Stimulated activated CD8-positive, alpha-beta memory T cell treated with anti-CD3 and anti-CD28 coated beads, Interleukin-4, amount 100 ng/mL, for 1 hour (primary cell): ENCODE measurements at places on chromosomes 4 and X.

DNA sequence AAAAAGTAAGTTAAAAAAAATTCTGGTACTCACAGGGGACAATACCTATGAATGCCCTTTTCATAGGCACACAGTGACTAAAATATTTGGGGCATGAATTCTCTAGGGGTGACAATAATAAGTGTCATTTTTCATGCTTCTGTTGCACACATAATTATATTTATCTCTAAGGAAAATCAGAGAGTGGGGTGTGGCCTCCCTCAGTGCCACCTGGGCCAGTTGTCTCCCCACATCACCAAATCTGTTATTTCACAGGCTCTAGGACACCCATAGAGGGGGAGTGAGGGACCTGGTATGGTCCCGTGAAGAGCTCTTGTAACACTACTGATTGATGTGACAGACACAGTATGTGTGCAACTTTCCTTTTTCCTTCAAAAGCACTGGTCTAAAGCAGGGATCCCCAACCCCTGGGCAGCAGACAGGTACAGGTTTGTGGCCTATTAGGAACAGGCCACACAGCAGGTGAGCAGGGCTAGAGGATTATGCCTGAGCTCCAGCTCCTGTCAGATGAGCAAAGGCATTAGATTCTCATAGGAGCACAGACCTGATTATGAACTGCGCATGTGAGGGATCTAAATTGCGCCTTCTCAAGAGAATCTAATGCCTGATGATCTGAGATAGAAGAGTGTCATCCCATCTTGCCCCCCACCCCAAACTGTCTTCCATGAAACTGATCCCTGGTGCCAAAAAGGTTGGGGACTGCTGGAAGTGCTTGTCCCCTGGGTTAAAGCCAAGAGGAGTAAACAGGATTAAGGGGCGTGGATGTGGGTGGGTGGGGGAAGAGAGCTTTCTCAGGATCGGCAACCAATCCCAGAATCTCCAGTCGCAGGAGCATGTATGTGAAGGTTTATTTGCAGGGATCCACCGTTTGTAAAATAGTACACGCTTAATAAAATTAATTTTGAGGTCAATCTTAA is 856 bp downstream of the SLC9B1 start:
- no peak for DNase-seq

- DNase-seq, result no peak
Observed at GRCh38 chr4:55635741-55636655, at the start of gene NMU. Gene NMU (minus strand): TSS chr4:55636298. CDS start chr4:55636192, 106 bp downstream.

- peak; percentile 80 for DNase-seq
Observed at GRCh38 chrX:131704136-131704695, 160.3 kb downstream of the OR13H1 start.

- DNase-seq, result no peak
Observed at GRCh38 chr4:25104591-25104990, 55.7 kb downstream of the SEPSECS start.

- no peak for DNase-seq
Observed at GRCh38 chr4:165828928-165829327, 44.1 kb upstream of the TLL1 start.

DNA sequence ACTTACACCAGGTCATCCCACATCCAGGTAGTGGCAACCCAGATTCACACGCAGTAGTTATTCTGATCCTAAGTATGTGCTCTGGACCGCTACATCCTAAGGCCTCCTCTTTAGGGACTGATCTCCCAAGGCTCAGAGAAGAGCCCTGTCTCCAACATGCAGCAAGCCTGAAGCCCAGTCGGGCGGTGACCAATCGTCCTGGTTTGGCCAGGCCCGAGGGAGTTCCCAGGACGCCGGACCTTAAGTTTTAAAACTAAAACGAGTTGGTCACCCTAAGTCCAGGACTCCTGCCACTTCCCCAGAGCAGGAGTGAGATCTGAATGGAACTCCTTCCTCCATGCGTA is 385 bp downstream of the LYAR start:
- DNase-seq, result no peak

DNA sequence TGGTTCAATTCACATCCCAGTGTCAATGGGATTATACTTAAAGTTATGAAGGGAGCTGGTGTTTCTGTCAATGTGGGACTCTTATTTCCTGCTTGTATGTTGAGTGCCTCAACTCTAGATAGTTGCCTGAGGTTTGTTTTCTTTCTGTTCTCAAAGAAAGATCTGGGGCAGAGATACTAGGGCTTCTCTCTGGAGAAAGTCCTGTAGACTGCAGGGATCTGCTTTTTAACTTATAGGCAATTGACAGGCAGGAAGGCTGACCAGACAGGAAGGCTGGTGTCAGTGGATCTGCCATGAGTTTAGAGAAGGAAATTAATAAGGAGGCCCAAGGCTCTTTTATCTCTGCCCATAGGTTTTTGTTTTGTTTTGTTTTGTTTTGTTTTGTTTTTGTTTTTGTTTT is 64.0 kb upstream of the PRKX start:
- DNase-seq, result no peak

GRCh38 chr4:26163425-26164362 is 157.1 kb upstream of the RBPJ start:
- no peak for DNase-seq

DNA sequence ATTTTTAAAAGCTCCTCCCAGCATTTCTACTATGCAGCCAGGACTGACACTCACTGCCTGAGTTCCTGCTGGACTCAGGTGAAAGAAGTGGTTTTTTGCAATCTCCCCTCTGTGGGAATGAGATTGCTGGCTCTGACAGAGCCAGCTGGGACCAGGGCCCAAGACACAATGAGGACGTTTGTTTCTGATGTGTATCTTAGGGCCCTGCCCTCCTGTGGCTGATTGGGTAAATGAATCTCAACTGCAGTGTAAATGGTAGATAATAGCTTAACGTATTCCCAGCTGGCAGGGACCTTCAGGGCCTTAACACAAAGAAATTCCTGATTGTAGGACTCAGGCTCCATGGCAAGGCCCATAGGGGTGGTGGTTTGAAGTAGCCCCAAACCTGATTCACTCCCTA is 85.8 kb upstream of the PRPS1 start:
- DNase-seq, result no peak

GRCh38 chrX:153908219-153908860 is 3.9 kb downstream of the AVPR2 start:
- DNase-seq, result no peak

- DNase-seq, result no peak
Observed at GRCh38 chr4:104394406-104395167, 100.1 kb downstream of the CXXC4 start.

DNA sequence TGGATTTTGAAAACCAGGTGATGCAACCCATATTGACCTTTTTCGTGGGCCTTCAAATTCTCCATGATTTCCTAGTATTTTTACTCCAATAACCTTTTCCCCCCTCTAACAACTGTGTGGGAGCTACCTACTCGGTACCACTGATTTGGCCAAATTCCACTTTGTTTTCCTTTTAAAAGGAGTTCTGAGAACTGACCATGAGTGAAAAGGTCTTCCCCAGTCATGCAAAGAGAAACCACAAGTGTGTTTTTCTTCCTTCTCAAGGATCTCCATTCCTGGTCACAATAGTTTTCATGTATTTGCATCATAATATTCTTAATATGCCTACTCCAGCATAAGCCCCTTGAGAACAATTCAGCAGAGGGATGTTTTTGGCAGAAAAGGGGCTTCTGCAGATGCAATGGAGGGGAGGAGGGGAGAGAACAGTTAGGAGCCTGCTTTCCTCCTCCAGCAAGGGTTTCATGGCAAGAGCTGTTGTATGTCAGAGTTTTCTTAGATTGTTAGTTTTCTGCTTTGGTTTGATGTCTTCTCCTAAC is 195.3 kb upstream of the ANXA3 start:
- no peak for DNase-seq

DNA sequence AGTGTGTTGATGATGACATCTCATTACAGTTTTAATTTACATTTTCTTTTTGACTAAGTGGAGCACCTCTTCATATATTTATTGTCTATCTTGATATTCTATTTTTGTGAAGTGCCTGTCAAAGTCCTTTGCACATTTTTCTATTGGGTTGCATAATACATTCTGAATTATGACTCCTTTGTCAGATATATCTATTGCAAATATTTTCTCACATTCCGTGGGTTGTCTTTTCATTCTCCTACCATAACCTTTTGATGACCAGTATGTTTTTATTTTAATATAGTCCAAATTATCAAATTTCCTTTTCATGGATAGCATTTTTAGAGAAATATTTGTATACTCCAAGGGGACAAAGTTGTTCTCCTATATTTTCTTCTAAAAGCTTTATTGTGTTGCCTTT is 126.4 kb downstream of the PJA1 start:
- DNase-seq, result no peak

- no peak for DNase-seq
Observed at GRCh38 chrX:12411831-12412230, 273.6 kb downstream of the FRMPD4 start.

DNA sequence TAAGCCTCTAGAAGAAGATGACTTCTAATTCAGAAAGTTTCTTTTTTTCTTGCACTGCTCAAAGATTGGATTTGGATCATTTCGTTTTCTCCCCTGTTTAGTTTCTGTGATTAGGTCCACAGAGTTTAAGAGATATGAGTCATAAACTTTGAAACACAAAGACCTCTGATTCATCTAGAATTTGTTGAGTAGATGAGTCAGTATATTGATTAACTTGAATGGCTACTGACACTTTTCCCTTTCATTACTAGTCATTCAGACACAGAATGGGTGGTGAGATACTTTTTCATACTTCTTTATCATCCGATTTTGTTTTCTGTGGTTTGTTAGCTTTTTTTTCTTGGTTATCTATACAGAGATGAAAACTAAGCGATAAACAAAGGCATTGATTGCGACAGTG is 34.1 kb upstream of the AFF2 start:
- DNase-seq, result no peak

- DNase-seq, result no peak
Observed at GRCh38 chr4:10063544-10064300, 42.4 kb upstream of the SLC2A9 start.

GRCh38 chrX:3066555-3066954 is 25.3 kb downstream of the ARSF start:
- no peak for DNase-seq

DNA sequence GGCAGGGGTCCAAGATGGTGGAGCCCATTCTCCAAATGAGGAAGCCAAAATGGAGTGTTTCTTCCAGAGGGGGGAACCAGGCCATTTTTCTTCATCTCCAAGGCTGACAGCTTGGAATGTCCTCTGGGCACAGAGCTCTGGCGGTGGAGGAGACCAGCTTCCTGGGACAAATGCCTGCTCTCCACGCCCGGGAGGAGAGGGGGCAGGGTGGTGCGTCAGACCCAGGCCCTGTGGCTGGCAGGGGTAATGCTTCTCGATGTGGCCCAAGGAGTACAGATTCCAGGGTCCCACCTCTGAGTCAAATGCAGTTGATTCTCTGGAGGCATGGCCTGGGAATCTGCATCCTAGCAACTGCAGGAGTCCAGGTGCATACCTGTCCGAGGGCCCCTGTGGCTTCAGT is 44.6 kb upstream of the ADRA2C start:
- no peak for DNase-seq

GRCh38 chr4:151822331-151822730 is 61.5 kb upstream of the GATB start:
- DNase-seq, result no peak

- DNase-seq, result no peak
Observed at GRCh38 chrX:38172596-38172995, 48.1 kb downstream of the SRPX start.

DNA sequence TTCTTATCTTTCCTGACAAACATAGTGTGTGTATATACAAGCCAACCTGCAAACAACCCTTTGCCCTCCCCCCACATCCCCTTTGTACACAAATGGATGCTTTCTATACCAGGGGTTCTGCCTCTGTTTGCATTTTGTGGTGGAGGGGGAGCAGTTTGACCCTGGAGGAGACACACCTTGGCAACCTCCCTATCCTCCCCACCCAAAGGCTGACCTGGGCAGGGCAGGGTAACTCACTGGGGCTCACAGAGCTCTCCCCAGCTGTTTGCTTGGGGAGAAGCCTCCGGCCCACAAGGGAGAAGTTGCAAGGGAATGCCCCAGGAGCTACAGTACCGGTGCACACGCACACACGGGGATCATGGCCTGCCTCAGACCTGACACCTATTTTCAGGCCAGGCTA is 372.6 kb downstream of the BCOR start:
- no peak for DNase-seq

GRCh38 chr4:152501846-152502536 is 33.9 kb downstream of the FBXW7 start:
- DNase-seq, result no peak

DNA sequence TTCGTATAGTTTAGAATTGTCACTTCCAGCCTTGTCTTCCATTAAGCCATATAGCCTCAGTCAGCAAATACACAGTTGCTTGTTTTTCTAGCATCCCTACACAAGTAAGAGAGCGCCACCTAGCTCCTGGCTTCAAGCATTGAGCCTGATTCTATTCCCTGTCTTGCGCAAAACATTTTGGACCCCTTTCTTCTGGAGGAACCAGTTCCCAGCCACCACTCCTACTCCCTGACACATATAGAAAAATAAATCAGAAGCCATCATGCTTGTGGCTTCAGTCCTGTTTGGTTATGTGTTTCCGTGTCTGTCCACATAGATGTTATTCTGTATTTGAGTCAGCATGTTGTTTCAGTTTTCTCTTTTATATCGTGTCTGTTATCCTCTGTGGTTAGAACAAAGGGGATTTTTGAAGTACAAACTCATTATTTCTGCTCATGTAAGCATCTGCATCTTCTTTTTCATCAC is 59.9 kb downstream of the GK start:
- DNase-seq, result no peak

GRCh38 chrX:100208076-100208475 is 202.0 kb downstream of the PCDH19 start:
- no peak for DNase-seq

DNA sequence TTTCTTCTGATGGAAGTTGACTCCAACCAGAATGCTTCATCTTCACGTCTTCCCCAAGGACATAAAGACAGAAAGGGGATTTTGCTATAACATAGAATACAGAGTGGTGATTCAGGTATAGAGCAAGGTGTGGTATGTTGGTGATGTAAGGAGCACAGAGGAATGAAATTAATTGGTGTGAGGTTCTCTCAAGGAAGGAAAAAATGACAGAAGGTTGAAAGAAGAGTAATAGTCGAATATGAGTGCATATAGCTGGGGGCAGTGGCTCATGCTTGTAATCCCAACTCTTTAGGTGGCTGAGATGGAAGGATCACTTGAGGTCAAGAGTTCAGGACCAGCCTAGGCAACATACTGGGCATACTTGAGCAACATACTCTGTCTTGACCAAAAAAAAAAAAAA is 20.1 kb downstream of the KIAA0232 start:
- DNase-seq, result no peak

DNA sequence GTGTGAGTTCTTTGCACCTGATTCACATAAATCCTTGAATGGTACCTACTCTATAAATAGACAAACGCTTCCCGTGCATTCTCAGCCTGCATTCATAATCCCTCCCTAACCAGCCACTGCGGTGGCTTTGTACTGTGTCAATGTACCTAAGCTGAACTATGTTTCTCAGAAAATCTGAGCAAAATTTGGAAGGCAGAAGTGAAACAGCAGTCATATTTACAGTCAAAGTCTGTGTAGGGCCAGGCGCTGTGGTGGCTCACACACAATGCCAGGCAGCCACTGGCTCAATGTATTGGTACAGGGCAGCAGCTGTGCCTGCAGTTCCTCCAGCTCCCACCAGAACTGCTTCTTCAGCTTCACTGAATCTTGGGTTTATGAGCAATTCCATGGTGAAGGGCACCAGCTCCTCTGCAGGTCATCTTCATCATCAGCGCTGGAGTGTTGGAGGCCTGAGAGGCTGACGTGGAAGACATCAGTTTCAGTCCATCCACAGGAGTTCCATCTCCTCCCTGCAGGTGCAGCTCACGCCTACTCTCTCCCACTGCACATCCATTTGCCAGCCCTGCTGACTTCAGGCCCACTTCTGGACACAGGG is 32.3 kb upstream of the IRF2 start:
- DNase-seq, result no peak
